ENCODE measurements at places on chromosomes 6 and 20.

GRCh38 chr6:157304899-157305663 lies 18.2 kb downstream of the TMEM242 start:
- DNase-seq = no peak

- DNase-seq = no peak
These were observed 615.1 kb upstream of the NRSN1 start for GRCh38 chr6:23510778-23511510.

GRCh38 chr6:17986656-17987446 lies 584 bp downstream of the KIF13A start:
- DNase-seq = no peak

- DNase-seq = no peak
These were observed 24.6 kb downstream of the DLL1 start for GRCh38 chr6:170266061-170266825.

- DNase-seq = no peak
These were observed 55.0 kb upstream of the KCNK16 start for GRCh38 chr6:39377539-39377950.

DNA sequence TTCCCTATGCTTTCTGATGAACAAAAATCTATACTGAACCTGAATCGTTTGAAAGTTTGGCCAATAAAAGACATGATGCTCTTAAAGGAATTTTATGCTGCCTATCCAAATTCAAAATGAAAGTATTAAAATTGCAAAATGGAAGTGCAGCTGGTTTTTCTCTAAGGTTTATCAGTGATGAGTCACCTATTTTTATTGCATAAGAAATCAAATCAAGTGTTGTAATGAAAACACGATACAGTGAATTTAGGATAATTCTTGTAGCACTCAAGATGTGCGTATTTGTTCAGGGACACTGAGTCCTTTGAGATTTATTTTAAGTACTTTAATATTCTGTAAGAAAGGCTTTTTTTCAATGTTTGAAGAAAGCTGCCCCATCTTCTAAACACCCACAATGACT lies 409.5 kb downstream of the ADGRB3 start:
- no peak for DNase-seq

GRCh38 chr6:1600764-1601157 lies 9.0 kb upstream of the FOXC1 start:
- DNase-seq = no peak

- no peak for DNase-seq
These were observed 31.6 kb upstream of the MRPS10 start for GRCh38 chr6:42249279-42249678.

GRCh38 chr6:113405326-113406047 lies 451.7 kb upstream of the MARCKS start:
- no peak for DNase-seq

DNA sequence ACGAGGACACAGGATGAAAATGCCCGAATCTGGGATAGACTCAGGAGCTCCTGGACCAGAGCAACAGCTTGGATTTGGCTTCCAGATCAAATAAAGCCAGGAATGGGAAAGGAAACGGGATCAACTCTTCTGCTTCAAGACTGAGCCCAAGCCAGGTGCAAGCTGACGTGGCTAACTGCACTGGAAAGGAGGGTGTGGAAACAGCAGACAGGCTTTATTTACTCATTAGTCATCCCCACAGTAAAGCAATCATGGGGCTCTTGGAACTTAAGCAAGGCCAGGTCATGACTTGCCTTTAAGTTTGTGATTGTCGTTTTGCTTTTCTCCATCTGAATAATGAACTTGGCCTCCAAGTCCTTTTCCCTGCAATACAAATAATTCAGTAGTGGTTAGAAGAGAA lies 45.2 kb downstream of the KIF16B start:
- DNase-seq = no peak

DNA sequence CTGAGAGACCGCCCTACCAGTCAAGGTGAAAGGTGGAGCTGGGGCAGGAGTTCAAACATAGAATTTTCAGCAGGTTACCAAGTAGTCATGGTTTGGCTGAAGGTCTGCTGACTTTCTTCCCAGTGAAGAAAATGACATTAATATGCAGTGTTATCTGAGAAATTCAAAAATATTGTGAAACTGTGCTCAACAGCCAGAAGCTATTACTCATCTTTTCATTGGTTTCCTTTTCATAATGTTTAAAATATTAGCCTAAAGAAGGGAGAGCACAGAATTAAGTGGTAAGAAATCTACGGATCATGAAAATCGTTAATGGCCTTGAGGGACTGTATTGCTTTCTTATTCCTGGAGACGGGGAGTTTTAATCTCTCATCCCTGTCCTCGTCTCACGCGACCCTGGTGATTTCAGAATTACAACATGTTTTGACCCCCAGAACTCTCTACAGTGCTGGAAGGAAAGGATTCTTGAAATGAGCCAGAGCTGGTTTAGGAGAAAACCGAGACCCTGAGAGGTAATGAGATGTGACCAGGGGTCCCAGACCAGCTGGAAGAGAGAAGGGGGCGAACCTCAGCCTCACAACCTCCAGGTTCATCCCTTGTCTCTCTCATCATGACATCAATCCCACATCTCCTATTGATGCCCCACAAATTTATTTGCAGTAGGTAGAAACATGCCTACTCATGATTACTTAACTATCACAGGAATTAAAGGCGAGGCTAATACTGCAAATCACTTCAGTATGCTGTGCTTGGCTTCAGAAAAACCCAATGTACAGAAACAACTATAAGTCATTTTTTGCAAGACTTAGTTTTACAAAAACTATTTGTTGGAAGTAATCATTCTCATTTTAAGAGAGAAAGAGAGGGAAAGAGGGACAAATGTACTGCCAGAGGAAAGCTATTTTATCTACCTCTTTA lies 209.5 kb downstream of the FNDC1 start:
- DNase-seq = no peak

GRCh38 chr6:97215157-97215769 lies 67.8 kb downstream of the MMS22L start:
- DNase-seq = no peak

- no peak for DNase-seq
These were observed 34.9 kb upstream of the FOXC1 start for GRCh38 chr6:1574890-1575209.

DNA sequence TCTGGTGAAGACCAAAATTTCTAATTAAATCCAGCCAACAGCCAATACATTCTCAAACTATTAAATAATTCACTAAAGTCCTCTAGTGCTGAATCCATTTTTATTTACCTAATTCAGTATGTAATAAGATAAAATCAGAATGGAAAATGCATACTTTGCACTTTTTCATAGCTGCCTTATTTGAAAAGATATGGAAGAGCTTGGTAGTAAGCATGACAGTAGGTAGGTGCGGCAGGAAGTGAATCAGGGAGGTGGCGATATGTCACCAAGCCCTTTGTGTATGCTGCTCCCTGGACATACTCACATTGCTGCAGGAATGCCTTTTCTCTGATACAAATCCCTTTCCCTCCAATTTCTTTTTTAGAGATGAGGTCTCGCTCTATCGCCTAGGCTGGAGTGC lies 10.2 kb upstream of the TGM3 start:
- no peak for DNase-seq

GRCh38 chr20:2387180-2387577 lies 6.5 kb downstream of the TGM6 start:
- no peak for DNase-seq

GRCh38 chr6:143522039-143522600 lies 10.6 kb upstream of the FUCA2 start:
- DNase-seq = no peak

- DNase-seq = no peak
These were observed 366.2 kb upstream of the CNR1 start for GRCh38 chr6:88532241-88532860.

DNA sequence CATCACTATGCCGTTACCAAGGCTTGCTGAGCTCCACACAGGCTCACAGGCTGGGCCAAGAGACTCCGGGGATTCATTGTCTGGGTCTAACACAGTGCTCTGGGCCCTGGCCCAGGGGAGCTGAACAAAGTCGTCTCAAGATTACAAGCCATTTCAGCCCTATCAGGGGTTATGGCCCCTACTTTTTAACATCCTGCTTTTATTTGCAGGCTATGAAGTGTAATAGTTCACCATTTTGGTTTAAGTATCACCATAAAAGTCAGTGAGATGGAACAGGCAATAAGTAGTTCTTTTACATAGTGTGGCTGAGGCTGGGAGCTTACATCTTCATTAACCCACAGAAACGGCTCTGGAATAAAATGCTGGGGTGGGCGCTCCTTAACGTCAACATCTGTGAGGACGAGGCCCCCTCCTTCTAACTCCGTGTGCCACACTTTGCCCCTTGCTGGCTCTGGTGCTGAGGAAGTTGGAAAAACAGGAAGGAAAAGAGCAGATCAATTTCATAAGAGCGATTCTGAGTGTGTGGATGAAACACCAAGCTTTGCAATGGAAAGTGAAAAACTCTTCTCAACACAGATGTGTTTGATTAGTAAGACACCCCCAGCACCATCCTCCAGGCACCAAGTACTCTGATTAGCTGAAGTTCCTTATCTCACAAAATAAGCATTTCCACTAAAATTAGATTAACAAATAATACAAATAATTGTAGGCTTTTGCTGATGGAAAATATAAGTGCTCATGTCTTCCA lies 447.3 kb downstream of the MAFB start:
- DNase-seq = no peak

GRCh38 chr20:54794110-54794509 lies 318.7 kb downstream of the DOK5 start:
- no peak for DNase-seq

- DNase-seq = no peak
These were observed 173.5 kb downstream of the DLL1 start for GRCh38 chr6:170117111-170117972.

DNA sequence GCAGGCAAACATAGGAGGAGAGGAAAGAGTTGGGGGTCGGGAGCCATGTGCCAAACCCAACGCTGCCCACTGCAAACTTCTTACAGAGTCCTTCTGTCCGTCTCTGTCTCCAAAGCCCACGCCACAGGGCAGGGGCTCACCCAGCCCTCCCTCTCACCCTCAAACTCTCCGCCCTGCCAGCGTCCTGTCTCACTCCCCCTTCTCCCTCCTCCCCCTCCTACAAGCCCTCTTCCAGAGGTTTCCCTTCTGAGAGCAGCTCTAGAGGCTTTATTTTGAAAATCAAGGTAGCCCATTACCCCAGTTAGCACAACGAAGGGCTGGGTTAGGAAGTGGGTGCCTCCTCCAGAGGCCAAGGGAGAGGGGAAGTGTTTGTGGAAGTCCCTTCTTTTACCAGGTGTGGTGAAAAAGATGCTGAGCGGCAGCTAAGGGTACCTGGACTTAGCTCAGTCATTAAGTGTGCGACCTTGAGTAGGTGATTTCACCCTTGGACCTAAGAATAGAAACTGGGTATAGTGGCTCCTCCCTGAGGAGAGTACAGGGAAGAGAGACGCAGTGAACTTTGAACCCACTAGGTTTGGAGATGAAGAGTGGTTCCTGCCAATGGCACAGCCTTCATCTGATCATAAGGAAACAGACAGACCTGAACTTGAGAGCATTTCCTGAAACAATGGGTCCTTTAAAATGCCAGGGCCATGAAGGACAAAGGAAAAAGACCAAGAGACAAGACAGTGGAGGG lies 123.8 kb downstream of the BANF2 start:
- no peak for DNase-seq

DNA sequence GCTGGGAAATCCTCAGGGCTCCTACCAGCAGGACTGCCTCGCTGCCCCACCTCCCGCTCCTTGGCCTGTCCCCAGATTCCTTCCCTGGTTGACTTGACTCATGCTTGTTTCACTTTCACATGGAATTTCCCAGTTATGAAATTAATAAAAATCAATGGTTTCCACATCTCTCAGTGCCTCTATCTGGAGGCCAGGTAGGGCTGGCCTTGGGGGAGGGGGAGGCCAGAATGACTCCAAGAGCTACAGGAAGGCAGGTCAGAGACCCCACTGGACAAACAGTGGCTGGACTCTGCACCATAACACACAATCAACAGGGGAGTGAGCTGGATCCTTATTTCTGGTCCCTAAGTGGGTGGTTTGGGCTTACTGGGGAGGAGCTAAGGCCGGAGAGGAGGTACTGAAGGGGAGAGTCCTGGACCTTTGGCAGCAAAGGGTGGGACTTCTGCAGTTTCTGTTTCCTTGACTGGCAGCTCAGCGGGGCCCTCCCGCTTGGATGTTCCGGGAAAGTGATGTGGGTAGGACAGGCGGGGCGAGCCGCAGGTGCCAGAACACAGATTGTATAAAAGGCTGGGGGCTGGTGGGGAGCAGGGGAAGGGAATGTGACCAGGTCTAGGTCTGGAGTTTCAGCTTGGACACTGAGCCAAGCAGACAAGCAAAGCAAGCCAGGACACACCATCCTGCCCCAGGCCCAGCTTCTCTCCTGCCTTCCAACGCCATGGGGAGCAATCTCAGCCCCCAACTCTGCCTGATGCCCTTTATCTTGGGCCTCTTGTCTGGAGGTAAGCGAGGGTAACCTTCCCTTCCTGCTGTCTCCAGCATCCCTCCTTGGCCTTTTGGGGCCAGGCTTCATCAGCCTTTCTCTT lies at the start of gene CFB:
Gene CFB (plus strand): TSS at position 589 of the 863 bp plus-strand sequence. CDS start 127 bp downstream, at position 716.
- DNase-seq = no peak

DNA sequence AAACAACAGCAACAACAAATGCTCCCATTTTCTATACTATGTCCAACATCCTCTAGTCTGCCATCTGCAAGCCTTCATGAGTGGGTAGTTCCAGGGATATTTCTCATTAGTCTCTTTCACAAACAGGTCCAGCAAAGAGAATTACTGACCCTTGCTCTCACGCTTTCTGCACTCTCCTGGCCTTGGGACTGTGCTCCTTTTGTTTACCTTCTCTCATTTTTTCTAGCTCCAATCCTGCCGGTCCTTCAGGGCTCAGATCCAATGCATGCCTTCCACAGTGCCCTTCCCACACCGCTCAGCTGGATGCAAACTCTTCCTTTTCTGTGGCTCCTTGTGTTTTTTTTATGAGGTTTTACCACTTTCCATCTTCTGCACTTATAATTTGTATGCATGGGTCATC lies 47.2 kb downstream of the ADTRP start:
- DNase-seq = no peak

DNA sequence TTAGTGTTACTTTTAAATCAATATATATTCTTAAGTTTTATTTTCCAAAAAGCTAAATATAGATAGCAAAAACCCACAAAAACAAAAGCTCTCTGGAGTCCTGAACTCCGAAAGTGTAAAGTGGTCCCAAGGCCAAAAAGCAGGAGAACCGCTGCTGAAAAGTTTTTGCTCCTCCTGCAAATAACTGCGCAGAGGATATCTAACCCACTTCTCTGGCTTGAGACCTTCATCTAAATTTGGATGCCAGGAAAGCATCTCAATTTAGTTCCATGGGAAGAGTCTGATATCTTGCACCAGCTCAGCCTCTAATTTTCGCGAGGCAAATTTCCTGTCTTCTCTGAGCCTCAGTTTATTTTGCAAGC lies 523 bp downstream of the MRPS10 start:
- DNase-seq = no peak

- DNase-seq = no peak
These were observed 67.1 kb upstream of the ADGRF1 start for GRCh38 chr6:47109281-47109680.

- DNase-seq = no peak
These were observed 20.0 kb downstream of the BRPF3 start for GRCh38 chr6:36216559-36216958.

- DNase-seq = no peak
These were observed 83.8 kb downstream of the RNASET2 start for GRCh38 chr6:166872531-166873009.

Measured in stimulated activated CD4-positive, alpha-beta T cell treated with anti-CD3 and anti-CD28 coated beads, TNF-alpha, amount 100 ng/mL, for 4 hours (primary cell).